Activated CD4-positive, alpha-beta T cell treated with anti-CD3 and anti-CD28 coated beads, Interleukin-2, amount 50 U/mL, for 48 hours (primary cell): ENCODE measurements at places on chromosomes 7 and 10.

DNA sequence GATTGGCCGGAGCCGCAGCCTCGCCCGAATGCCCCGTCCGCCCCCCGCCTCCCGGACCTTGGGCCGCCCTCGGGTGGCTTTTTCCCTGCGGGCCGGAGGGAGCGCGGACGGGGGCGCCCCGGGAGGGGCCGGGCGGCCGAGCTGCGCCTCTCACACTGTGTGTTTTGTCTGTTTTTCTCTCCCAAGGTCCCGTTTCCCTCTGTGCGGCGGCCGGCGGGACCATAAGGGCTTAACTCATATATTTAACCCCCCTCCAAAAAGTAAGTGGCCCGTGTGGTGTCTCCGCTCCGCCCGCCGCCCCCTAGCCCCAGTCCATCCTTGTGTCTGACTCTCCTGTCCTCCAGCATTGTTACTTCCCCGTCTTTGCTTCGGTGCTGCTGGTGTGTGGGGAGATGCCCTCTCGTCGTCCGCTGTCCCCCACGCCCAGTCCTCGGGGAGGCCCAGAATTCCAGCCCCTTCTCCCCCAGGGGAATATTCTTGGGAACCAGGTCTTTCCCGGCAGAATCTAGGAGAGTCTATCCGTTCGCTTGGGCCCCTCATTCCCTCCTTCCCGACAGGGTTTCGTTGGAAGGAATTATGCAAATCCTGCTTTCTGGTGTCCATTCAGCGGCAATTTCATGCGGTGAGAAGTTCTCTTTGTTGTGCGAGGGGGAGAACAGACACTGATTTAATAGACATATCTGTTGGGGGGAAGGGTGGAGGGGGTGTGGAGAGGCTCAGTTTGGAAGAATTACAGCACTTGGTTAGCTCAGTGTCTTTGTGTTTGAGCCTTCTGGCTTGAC, 1.3 kb downstream of the LCOR start:
- DNase-seq, result peak; percentile 16

DNA sequence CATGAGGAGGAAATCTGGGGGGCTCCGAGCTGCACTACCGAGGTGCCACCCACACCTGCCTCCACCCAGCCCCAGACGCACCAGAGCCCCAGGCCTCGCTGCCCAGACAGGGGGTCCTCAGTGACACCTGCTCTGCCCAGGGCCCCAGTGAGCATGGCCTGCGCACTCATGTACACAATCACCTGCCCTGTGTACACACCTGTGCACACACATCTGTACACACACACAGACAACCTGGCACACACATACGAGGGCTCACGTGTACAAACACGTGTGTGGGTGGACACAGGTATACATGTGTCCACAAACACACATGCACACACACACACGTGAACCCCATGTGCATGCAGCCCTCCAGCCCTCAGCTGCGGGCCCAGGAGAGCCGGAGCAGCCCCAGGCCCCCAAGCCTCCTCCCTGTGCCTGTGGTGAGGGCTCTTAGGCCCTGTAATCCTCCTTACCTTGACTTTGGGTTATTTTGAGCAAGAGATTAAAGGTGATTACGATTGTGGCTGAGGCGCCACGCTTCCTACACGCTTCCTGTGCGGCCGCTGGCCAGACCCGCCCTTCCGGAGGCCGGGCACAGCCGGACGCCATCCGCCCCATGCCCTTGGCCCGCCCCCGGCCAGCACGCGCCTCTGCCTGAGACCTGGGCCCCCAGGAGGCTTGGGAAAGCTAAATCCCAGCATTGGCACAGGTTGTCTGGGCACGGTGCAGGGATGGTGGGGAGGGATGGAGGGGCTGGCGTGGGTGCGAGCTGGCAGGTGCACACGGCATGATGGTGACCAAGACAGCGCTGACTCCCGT, 71.9 kb downstream of the ELFN1 start:
- DNase-seq, result peak; percentile 10

DNA sequence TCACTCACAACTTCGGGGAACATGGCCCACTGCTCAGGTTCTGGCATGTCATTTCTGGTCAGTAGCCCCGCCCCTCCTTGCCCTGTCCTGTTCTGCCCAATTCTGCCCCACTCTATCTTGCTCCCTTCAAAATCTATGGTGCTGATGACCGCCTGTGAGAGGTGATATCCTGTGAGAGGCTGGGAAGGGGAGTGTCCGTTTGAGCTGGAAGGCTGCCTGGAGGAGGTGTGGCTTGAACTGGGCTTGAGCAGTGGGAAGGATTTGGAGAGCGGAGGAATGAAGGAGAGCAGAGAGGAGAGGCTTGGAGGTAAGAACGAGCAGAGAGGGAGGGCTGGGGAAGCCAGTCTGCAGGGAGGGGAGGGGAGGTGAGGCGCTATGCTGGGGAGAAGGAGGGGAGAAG, 145.3 kb downstream of the RPS24 start:
- no peak for DNase-seq

GRCh38 chr10:4285121-4285520, 500.1 kb upstream of the KLF6 start:
- no peak for DNase-seq

- DNase-seq, result no peak
Measured at GRCh38 chr10:129962031-129962871, 1.8 kb downstream of the EBF3 start.

DNA sequence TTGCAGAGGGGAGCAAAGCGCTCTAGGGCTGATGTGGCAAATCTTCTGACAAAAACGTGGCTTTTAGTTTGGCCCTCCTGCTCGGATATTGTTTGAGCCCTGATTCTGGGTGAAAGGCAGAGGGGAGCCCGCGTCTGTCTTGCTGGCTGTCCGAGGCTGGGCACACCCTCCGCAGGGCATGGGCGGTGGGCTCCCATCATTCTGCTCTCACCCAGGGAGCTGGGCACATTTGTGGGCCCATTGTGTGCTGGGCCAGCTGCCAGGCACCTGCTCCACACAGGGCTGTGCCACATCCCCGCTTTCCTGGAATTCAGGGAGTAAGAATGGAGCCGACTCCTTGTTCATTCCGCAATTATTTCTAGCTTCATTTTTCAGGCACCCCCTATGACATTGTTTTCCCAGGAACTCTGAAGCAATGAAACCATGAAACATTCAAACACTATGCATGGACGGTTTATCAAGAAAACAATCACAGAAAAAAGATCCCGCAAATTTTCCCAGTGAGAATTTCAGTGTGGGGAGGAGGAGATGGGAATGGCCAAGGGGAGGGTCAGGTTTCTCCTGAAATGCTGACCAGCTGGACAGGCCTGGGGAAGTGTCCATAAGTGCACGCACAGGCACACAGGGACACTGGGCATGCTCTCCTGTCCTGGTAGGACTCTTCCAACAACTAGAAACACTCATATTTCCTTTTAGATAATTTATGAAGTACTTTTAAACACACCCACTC, 341.1 kb downstream of the CXCL12 start:
- DNase-seq, result no peak

DNA sequence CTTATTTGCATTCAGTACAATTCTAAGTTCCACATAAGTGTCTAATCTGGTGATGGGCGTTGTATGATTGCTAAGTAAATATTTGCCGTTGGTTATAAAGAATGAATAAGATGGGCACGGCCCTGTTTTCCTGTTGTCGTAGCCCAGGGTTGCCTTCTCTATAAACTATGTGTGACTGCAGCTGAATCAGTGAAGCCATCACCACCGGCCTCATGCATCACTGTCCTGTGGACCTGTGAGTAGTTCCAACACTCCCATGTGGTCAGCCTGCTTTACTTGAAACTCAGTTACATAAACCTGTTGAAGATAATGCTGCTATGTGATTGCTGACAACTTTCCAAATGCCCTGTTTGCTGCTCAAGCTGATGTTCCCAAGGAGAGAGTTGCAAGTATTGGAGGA, 21.6 kb upstream of the KLF6 start:
- no peak for DNase-seq

DNA sequence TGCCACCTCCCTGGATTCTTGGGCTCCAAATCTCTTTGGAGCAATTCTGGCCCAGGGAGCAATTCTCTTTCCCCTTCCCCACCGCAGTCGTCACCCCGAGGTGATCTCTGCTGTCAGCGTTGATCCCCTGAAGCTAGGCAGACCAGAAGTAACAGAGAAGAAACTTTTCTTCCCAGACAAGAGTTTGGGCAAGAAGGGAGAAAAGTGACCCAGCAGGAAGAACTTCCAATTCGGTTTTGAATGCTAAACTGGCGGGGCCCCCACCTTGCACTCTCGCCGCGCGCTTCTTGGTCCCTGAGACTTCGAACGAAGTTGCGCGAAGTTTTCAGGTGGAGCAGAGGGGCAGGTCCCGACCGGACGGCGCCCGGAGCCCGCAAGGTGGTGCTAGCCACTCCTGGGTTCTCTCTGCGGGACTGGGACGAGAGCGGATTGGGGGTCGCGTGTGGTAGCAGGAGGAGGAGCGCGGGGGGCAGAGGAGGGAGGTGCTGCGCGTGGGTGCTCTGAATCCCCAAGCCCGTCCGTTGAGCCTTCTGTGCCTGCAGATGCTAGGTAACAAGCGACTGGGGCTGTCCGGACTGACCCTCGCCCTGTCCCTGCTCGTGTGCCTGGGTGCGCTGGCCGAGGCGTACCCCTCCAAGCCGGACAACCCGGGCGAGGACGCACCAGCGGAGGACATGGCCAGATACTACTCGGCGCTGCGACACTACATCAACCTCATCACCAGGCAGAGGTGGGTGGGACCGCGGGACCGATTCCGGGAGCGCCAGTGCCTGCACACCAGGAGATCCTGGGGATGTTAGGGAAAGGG, 913 bp downstream of the NPY start:
- peak; percentile 5 for DNase-seq

- DNase-seq, result no peak
Measured at GRCh38 chr7:140661124-140661523, 11.6 kb upstream of the ADCK2 start.

- DNase-seq, result no peak
Measured at GRCh38 chr7:111743244-111743847, 181.1 kb upstream of the IMMP2L start.

- no peak for DNase-seq
Measured at GRCh38 chr7:116212869-116213268, 2.5 kb downstream of the TES start.

GRCh38 chr7:4993471-4993870, 34.5 kb upstream of the MMD2 start:
- DNase-seq, result no peak

DNA sequence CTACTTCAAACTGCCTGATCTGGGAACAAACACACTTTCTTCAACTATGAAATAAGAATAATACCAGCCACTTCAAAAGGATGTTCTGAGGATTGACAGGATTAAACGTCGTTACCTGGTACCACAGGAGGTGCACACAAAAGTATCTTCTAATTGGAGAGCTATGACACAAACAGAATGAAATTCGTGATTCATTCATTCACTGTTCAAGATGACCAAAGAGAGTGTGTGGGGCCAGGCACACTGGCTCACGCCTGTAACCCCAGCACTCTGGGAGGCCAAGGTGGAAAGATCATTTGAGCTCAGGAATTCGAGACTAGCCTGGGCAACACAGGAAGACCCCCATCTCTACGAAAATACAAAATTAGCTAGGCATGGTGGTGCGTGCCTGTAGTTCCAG, 50.9 kb downstream of the SFMBT2 start:
- no peak for DNase-seq

DNA sequence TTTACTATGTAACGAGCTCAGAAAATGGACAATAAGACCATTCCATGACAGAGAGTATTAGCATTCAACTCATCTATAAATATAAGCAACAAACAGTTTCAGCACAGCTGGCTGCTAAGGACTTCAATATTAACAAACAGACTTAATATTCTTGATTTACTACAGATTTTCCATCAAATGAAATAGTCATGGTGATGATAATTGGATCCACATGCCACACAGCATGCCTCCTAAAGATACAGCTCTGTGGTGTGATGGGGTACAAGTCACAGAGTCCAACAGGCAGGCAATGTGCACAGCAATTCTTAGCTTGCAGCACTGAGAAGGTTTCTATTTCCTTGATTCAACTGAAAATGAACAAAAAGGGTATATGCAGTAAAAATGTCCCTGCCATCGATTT, 54.0 kb downstream of the DOCK4 start:
- DNase-seq, result no peak

- no peak for DNase-seq
Measured at GRCh38 chr10:128851281-128851680, 615.8 kb upstream of the MGMT start.

DNA sequence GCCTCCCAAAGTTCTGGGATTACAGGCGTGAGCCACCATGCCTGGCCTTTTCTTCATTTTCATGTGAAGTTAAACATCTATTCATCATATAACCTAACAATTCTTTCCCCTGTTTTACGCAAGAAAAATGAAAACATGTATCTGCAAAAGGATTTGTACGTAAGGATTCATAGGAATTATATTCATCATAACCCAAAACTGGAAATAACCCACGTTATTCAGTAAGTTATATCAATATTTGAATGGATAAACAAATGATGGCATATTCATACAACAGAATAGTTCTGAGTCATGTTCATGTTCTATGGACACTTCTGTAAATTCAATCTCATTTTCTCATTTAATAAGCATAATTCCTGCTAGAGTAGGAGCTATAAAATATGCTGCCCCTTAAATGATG, 35.2 kb upstream of the CAV2 start:
- no peak for DNase-seq

- DNase-seq, result no peak
Measured at GRCh38 chr10:122347170-122347841, 27.2 kb upstream of the PLEKHA1 start.

GRCh38 chr7:70782796-70783195, 349.1 kb upstream of the GALNT17 start:
- no peak for DNase-seq

DNA sequence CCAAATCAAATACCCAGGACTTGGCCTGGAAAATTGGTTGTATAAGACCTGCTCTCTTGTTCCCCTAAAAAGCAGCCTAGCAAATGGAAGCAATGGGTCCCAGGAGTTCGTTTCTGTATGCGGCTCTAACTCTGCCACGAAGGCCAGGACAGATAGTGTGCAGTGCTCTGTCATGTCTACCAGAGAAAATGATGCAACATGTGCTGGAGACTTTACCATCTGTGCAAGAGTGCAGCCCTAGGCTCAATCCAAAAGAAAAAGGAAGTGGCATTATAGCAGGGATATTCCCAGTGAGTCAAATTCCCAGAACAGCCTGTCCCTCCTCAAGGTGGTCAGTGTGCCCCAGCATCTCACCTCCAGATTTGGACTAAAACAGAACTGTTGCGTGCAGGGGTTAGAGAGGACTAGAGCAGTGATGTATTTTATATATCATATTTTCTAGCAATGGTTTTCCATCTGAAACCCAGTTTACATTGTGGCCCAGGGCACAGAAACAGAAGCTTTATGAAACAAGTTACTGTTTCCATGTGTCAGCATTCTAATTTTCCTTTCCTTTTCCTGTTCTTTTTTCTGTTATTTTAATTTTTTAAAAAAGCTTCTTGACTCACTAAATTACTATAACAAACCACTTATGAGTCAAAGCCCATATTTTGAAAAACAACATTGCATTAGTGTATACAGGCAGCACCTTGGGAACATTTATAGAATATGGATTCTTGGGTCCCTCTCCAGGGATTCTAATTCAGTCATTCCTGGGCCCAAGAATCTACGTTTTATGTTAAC, 311.2 kb downstream of the RNLS start:
- peak; percentile 21 for DNase-seq

GRCh38 chr7:10225275-10225674, 748.4 kb upstream of the PHF14 start:
- no peak for DNase-seq

DNA sequence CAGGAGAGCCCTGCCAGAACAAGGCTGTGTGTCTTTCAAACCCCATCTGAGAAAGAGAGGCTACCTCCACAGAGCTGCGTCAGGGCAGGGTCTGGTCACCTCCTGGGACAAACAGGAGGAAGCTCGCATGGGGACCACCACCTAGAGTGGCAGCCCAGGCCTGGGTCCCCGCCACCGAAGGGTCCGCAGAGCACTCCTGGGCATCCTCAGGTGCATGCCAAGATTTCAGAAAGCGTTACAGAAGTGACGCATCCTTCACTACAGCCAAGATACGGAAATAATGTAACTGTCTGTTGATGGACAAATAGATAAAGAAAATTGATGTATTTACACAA, 42.6 kb downstream of the GSDME start:
- DNase-seq, result no peak
